ENCODE measurements at places on chromosomes 6 and 20.
A peak's percentile ranks its signal among the peaks of the same experiment; 100 is the strongest.

GRCh38 chr6:13404228-13404891 is 76.0 kb upstream of the TBC1D7 start:
- no peak for DNase-seq

- peak; percentile 85 for DNase-seq
Observed at GRCh38 chr6:26199057-26199772, 112.0 kb downstream of the HFE start.

- no peak for DNase-seq
Observed at GRCh38 chr6:153963352-153963751, 75.7 kb upstream of the OPRM1 start.

GRCh38 chr6:87197547-87197946 is 42.2 kb downstream of the ZNF292 start:
- DNase-seq, result no peak

DNA sequence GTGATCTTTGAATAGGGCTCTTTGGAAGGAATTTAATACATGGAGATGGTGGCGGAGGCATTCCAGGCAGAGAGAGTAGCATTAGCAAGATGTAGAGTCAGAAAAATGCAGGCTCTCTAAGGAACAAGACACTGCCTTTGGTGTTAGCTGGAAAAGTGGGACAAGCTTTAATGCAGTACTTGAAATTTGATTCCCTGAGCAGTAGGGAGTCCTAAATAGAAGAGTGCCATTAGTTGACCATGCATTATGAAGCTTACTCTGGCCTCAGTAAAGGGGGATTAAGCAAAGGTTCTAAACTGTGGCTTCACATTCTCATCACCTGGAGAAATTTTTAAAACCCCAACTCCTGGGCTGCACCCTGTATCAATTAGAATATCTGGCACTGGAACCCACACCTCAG is 494.8 kb upstream of the SOX4 start:
- peak; percentile 6 for DNase-seq

- DNase-seq, result no peak
Observed at GRCh38 chr6:54285595-54285994, 22.6 kb upstream of the TINAG start.

- DNase-seq, result no peak
Observed at GRCh38 chr20:31910071-31910803, 39.8 kb downstream of the TTLL9 start.

DNA sequence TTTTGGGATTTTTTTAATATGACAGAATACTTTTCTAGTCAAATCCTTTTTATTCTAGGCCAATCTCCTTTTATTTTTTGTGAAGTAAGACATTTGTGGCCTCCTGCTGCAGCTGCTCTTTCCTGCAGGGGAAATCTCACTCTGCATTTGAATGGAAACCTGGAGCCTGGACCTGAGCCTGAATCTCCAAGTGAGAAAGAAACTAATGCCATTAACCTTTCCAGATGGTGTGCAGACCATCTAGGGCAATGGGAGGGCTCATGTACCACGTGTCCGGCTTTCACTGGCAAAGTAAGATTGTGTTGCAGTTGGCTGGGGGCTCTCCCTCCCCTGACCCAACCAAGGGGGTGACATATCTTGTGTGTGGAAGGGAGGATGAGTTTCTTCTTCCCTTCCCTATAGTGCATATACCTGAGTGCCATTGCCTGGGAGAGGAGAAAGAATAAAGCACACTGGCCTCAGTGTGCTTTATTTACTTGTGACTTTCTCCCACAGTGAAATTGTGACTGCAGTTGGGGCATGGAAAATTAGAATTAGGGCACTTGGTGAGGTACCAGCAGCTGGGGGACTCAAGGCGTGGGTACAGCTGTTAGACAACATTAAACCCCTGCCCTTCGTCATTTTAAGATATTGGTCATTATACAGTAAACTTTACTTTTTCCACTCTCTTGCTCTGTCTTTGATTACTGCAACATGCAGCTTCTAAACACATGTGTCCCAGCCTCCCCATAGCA is 159.8 kb upstream of the RIN2 start:
- no peak for DNase-seq

GRCh38 chr6:141282263-141282662 is 850.5 kb upstream of the GJE1 start:
- no peak for DNase-seq

Measured in smooth muscle cell of the brain vasculature (primary cell).